Activated CD4-positive, alpha-beta T cell treated with anti-CD3 and anti-CD28 coated beads, Interleukin-2, amount 10 ng/mL, durations not matched to agents 7 days and 5 days (primary cell): ENCODE measurements at places on chromosomes 6 and 20. TPM values are rescaled to one million over a fixed set of nuclear protein-coding genes. Genes with fewer than 3 reads are reported as not detected.

XKR7 gene
- total RNA-seq = not detected

GABRR1 gene
- not detected for total RNA-seq

ACOT8 gene
- total RNA-seq = 35.6 TPM

MPIG6B gene
- total RNA-seq = 0.15 TPM

WFDC12 gene
- total RNA-seq = not detected

ADGB gene
- not detected for total RNA-seq

PHIP gene
- 33.9 TPM for total RNA-seq

OOEP gene
- 1.5 TPM for total RNA-seq

BANF2 gene
- not detected for total RNA-seq

FGD2 gene
- 1.5 TPM for total RNA-seq
